ENCODE measurements at places on chromosomes 11 and 22. TPM values are rescaled to one million over a fixed set of nuclear protein-coding genes. Genes with fewer than 3 reads are reported as not detected.

DNA sequence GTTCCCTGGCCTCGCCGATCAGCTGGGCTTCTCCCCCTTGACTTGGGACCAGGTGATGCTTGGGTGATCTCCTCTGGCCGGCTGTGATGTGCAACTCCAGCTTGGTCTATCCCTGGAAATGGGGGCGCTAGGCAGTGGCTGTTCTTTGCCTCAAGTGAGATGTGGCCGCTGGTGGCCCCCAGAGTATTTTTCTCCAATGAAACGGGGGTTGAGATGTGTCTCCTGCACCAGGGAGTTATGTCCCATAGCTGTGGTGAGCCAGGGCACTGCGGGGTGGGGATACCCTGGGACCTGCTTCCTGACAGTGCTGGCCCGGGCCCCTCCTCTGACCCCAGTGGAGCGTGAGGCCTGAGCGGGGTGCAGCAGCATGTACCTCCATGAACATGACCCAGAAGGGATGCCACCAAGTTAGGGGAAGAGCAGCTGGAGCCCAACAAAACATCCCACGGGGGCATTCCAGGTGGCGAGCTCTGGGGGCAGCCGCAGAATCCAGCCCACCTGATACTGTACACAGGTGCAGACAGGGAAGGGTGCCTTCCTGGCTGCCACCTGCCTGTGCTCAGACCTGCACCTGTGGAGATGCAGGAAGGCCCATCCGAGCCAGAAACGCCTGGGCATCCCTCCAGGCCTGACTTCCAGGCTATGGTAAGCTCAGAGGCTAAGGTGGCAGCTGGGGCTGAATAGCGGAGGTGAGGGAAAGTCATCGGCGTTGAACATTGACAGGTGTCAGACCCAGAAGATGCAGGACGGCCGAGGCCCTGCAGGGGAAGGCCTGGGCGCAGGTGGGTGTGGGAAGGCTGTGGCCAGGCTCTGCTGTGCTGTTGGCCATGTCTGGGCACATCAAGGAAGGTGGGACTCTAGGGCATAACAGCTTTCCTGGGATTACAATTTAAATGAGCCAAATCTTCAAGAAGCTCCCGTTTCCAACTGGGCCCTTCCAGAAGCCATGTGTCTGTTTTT is 97.3 kb downstream of the CTTN start:
- H3K4me1 ChIP-seq, result no peaks in the 10 kb centered on the region
- H3K27ac ChIP-seq, result no peak overlapping the region
- no peaks in the 10 kb centered on the region for H3K36me3 ChIP-seq
- H3K27me3 ChIP-seq, result no peaks in the 10 kb centered on the region
- no peak overlapping the region for H3K4me3 ChIP-seq

GRCh38 chr11:33259869-33260268 is 2.7 kb downstream of the HIPK3 start:
- H3K4me3 ChIP-seq, result peak overlapping the region; percentile 100
- H3K27me3 ChIP-seq, result no peaks in the 10 kb centered on the region
- no peak for DNase-seq
- peaks cover 3% of the 10 kb centered on the region for H3K36me3 ChIP-seq
- H3K4me1 ChIP-seq, result peaks cover 31% of the 10 kb centered on the region

DNA sequence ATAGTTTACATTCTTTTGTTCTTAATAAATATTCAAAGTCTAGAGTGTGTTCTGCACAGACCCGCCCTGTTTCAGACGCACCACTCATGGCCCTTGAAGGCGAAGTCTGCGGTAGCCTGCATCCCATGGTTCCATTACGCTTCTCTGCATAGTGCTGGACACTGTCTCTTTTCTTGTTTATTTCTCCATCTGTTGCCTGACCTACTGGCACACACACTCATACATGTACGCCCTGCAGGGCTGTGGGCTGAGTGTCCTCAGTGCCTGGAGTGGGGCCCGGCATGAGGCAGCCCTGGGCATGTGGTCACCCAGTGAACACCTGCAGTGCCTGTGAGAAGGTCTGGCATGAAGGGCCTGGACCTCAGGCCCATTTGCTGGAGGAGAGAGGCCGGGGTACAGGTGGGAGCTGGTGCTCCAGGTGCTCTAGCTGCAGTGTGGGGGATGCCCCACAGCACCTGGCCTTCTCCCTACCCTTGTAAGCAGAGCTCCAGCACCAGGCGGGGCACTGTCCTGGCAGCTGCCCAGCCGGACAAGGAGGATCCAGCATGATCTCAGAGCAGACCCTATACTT is 404.1 kb downstream of the TBC1D22A start:
- H3K4me1 ChIP-seq, result no peaks in the 10 kb centered on the region
- H3K27me3 ChIP-seq, result no peaks in the 10 kb centered on the region
- no peak for DNase-seq
- no peak overlapping the region for H3K4me3 ChIP-seq
- no peaks in the 10 kb centered on the region for H3K36me3 ChIP-seq
- no peak overlapping the region for H3K27ac ChIP-seq

DNA sequence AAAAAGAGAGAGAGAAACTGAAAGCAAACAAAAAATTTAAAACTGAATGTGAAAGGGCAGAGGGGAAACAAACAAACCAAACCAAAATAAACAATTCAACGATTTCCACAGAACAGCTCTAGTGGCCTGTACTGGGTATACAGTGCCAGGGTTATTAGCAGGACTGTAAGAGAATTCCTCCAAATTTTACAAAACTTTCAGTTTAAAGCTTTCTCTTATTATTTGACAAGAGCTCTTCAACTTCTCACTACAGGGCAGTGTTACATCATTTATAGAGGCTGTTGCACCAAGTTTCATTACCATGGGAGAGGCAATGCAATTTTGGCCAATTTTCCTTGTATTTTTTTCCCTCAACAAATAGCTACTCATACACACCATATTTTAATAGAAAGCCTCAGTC is 44.3 kb upstream of the CLPB start:
- no peak for DNase-seq
- H3K4me3 ChIP-seq, result no peak overlapping the region
- H3K27me3 ChIP-seq, result no peaks in the 10 kb centered on the region
- H3K27ac ChIP-seq, result no peak overlapping the region

GRCh38 chr11:74175920-74176319 is 4.8 kb downstream of the PPME1 start:
- no peaks in the 10 kb centered on the region for H3K27me3 ChIP-seq
- H3K4me1 ChIP-seq, result peaks cover 14% of the 10 kb centered on the region
- H3K36me3 ChIP-seq, result peaks cover 4% of the 10 kb centered on the region
- no peak overlapping the region for H3K27ac ChIP-seq
- H3K4me3 ChIP-seq, result no peak overlapping the region

- DNase-seq, result no peak
- peaks cover 29% of the 10 kb centered on the region for H3K36me3 ChIP-seq
- H3K27ac ChIP-seq, result no peak overlapping the region
- H3K4me1 ChIP-seq, result no peaks in the 10 kb centered on the region
Observed at GRCh38 chr11:134144744-134145143, 75.9 kb downstream of the JAM3 start.

DNA sequence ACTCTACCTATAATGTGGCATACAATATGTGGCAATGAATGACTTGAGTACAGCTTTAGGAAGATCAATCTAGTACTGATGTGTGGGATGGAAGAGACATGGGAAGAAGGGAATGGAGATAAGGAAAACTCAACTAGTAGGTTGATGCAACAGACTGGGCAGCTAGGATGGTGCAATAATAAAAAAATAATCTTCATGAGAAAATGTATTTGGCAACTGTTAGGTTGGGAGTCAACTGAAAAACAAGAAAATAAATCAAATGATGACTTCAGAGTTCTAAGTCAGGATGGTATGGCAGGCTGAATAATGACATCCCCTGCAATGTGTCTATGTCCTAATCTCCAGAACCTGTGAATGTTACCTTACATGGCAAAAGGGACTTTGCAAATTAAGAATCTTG is 236.8 kb upstream of the PITPNB start:
- no peaks in the 10 kb centered on the region for H3K36me3 ChIP-seq
- peak; percentile 64 for DNase-seq
- no peak overlapping the region for H3K27ac ChIP-seq
- no peaks in the 10 kb centered on the region for H3K4me1 ChIP-seq
- H3K27me3 ChIP-seq, result no peaks in the 10 kb centered on the region
- H3K4me3 ChIP-seq, result no peak overlapping the region

- peaks cover 5% of the 10 kb centered on the region for H3K27me3 ChIP-seq
- H3K4me1 ChIP-seq, result peaks cover 35% of the 10 kb centered on the region
- H3K36me3 ChIP-seq, result no peaks in the 10 kb centered on the region
- peak overlapping the region; percentile 22 for H3K27ac ChIP-seq
Observed at GRCh38 chr22:49934891-49935557, 16.6 kb downstream of the CRELD2 start.

- no peak overlapping the region for H3K27ac ChIP-seq
- no peaks in the 10 kb centered on the region for H3K4me1 ChIP-seq
- no peak for DNase-seq
Observed at GRCh38 chr22:47673557-47673956, 911.1 kb downstream of the TBC1D22A start.

GRCh38 chr22:20015187-20015625 is 1.4 kb downstream of the ARVCF start:
- no peak overlapping the region for H3K4me3 ChIP-seq
- H3K4me1 ChIP-seq, result no peaks in the 10 kb centered on the region
- no peaks in the 10 kb centered on the region for H3K36me3 ChIP-seq
- H3K27ac ChIP-seq, result no peak overlapping the region
- no peak for DNase-seq
- H3K27me3 ChIP-seq, result peaks cover 48% of the 10 kb centered on the region

GRCh38 chr11:61004180-61004611 is 32.7 kb downstream of the CD6 start:
- H3K36me3 ChIP-seq, result no peaks in the 10 kb centered on the region
- no peak for DNase-seq
- H3K27ac ChIP-seq, result no peak overlapping the region

- H3K4me3 ChIP-seq, result no peak overlapping the region
- H3K27ac ChIP-seq, result no peak overlapping the region
- no peak for DNase-seq
- no peaks in the 10 kb centered on the region for H3K36me3 ChIP-seq
- H3K27me3 ChIP-seq, result no peaks in the 10 kb centered on the region
Observed at GRCh38 chr11:90100431-90100830, 14.7 kb downstream of the UBTFL1 start.

Gene HBE1
- 0.32 TPM for total RNA-seq

Gene GAL3ST3
- total RNA-seq, result 38.6 TPM

Gene IFITM1
- 47.2 TPM for total RNA-seq

Gene PHOX2A
- 0.92 TPM for total RNA-seq
